Smooth muscle cell of the brain vasculature (primary cell): ENCODE measurements at places on chromosomes 7 and 10.

DNA sequence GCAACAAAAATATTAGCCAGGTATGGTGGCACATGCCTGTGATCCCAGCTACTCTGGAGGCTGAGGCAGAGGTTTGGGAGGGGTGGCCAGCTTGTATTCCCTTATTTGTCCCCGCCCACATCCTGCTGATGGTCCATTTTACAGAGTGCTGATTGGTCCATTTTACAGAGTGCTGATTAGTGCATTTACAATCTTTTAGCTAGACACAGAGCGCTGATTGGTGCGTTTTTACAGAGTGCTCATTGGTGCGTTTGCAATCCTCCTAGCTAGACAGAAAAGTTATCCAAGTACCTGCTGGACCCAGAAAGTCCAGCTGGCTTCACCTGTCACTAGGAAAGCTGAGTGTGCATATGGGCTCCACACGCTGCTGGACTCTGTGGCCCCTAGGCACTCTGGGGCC, 40.0 kb upstream of the RASGEF1A start:
- no peak for DNase-seq

DNA sequence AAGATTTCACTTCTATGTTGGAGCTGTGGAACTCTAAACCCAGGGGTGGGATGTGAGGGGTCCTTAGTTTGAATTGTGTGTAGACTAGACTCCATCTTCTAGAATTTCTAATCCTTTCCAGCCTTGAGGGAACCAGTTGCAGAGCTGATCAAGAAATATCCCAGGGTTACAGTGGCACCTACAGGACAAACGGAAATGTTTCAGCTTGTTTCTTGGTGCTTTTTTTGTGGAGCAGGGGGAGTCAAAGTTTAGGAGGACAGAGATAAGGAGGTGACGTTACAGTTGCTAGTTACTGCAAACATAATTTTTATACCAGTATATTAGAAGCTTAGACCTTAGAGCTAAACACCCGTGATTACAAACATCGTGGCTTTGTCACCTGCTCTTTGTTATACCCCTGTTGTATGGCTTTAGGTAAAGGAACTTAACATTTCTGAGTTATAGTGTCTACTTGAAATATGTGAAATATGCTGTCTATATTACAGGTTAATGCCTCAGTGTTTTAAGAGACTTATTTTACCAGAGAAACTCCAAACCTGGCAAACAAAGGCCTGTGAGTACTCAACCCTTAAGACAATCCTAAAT, 84.5 kb upstream of the DYNC1I1 start:
- peak; percentile 7 for DNase-seq

DNA sequence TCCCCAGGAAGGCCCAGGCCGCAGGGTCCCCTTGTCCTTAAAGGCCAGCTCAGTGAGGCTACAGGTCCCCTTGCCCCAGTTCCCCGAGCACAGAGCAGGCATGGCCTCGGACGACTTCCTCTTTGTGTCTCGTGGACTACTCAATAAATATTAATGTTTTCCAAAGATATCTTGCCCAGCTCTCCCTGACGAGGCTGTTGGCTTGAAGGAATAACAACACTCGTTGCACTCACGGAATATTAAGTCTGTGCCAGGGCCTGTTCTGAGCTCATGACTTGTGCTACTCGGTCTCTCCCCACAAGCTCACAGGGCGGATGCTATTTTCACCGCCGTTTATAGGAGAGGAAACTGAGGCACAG, 68.2 kb downstream of the CUX1 start:
- DNase-seq, result no peak

- DNase-seq, result peak; percentile 9
Observed at GRCh38 chr7:37052705-37053104, 328.4 kb upstream of the AOAH start.

DNA sequence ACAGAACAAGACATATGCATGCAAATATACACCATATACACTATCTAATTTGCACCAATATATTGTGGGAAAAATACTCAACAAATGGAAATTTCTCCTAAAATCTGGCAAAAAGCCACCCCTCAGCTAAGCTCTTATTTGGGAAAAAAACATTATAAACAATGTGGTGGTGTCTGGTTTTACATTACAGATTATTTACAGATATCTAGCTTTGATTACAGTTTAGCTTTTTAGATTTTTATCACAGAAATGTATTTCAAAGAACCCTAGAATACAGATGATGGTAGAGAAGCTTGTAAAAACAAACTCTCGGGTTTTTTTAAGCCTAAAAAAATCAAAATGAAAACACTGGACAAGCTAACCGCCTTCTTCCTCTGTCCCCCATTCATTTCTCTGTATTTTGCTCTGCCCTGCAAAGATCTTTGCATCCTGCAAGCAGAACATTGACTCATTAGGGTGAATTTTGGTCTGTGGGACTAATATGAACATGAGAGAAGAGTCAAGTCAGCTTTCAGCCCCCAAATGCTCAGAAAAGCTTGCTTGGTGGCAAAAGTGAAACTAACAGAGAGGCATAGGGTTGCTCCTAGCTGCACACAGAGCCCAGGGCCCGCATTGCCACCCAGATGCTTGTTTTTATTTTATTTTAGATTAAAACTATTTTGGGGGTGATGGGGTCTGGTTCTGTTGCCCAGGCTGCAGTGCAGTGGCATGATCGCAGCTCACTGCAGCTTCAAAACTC, 88.8 kb upstream of the LYZL1 start:
- no peak for DNase-seq

DNA sequence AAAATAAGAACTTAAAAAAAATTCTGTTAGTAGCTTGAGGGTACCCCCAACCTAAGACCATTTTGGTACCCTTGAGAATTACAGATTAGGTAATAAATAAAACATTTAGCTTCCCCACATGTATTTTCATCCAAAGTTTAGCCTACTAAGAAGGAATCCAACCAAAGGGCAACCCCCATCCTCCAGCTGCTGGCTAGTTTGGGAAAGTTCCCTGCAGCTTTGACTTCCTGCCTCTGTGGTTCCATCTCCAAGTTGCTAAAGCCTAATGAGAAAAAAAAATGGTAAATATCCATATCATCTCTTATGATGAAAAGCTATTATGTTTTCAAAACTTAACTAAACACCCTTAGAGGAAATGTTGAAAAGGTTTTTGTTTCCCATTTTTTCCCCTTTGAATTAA, 547.2 kb downstream of the ANKRD7 start:
- peak; percentile 36 for DNase-seq

- no peak for DNase-seq
Observed at GRCh38 chr10:15784662-15785300, 65.1 kb upstream of the ITGA8 start.

GRCh38 chr10:30701451-30702173, 72.1 kb upstream of the LYZL2 start:
- peak; percentile 49 for DNase-seq

- no peak for DNase-seq
Observed at GRCh38 chr7:108592646-108593201, 23.1 kb downstream of the DNAJB9 start.

DNA sequence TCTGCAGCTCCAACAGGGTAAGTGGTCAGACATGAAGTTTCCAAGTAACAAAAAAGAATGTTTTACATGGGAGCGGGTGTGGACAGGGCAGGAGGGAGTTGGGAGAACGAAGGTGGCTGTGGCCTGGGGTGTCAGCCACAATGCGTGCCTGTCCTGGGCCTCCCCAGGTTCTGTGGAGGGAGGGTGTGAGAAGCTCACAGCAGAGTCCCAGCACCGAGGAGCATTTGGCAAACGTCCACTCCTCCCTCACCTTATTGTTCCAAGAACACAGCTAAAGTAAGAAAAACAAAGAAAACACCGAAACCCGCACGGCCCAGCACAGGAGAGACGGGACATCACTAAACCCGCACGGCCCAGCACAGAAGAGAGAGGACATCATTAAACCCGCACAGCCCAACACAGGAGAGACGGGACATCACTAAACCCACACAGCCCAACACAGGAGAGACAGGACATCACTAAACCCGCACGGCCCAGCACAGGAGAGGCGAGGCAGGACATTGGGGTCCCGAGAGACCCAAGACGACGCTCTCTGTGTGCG, 226.4 kb downstream of the MAD1L1 start:
- no peak for DNase-seq

DNA sequence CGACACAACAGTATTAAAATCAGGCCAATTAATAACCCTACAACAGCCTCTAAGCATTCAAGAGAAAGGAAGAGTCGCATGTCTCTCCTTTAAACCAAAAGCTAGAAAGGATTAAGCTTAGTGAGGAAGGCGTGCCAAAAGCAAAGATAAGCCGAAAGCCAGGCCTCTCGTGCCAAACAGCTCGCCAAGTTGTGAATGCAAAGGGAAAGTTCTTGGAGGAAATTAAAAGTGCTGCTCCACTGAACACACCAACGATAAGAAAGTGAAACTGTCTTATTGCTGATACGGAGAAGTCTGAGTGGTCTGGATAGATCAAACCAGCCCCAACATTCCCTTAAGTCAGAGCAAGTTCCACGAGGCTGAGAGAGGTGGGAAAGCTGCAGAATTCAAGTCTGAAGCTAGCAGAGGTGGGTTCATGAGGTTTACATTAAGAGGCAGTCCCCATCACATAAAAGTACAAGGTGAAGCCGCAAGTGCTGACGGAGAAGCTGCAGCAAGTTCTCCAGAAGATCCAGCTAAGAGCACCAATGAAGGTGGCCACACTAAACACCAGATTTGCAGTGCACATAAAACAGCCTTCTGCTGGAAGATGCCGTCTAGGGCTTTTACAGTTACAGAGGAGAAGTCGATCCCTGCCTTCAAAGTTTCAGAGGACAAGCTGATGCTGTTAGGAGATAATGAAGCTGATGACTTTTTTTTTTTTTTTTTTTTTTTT, 194.8 kb downstream of the MAD1L1 start:
- no peak for DNase-seq

GRCh38 chr7:140334341-140335057, 63.8 kb downstream of the SLC37A3 start:
- DNase-seq, result no peak

- no peak for DNase-seq
Observed at GRCh38 chr7:108027239-108027638, 24.3 kb upstream of the LAMB1 start.

- no peak for DNase-seq
Observed at GRCh38 chr7:34807548-34808340, 149.7 kb downstream of the NPSR1 start.

- no peak for DNase-seq
Observed at GRCh38 chr7:98760201-98760651, 109.6 kb downstream of the TMEM130 start.

- no peak for DNase-seq
Observed at GRCh38 chr10:77428691-77429395, 208.8 kb downstream of the KCNMA1 start.

GRCh38 chr7:1260244-1260635, 27.6 kb downstream of the UNCX start:
- DNase-seq, result no peak

GRCh38 chr7:93535616-93536015, 38.9 kb downstream of the CALCR start:
- no peak for DNase-seq

- DNase-seq, result no peak
Observed at GRCh38 chr7:94336009-94336408, 58.7 kb upstream of the COL1A2 start.

DNA sequence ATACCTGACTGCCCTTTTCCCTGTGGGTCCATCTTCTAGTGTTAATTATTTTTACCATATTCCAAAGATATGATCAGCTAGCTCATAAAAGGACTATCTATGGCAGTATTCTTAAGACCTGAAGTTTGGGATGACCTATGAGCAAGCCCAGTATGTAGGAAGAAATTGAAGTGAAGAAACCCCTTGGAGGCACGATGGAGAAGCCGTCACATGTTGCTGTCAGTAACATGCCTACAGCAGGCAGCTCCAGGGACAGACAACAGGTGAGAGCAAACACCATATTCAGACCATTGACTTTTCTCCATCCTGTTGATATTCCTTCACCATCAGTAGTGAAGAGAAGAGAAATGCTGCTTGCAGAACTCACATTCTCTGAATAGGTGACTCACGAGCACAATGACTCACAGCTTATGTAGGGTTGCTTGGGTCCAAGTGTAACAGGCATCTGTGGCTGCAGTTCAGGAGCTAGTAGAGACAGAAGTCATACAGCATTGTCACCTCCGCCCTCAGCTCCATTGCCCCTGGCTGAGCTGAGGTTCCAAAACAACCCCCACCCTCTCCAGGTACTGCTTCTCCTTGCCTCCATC, 8.4 kb upstream of the LYZL2 start:
- peak; percentile 20 for DNase-seq

GRCh38 chr7:90764848-90765570, 168.9 kb downstream of the CDK14 start:
- no peak for DNase-seq

DNA sequence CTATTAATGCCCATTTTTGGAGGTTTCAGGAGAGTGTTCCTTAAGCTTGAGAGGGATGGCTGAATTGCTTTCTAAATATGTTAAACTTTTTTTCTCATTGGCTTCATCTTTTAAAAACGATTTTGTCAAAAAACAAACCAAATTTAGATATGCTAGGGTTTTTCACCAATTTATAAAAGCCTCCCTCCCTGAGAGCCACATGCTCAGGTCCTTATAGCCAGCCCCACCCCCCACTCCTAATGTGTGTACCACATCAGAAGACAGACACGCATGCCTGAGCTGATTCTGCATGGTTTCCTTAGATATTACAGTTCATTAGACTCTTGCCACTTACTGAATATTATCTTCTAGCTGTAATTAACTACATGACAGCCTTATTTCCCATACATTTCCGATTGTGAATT, 2.0 kb downstream of the CUL1 start:
- no peak for DNase-seq

GRCh38 chr7:65371468-65371867, 2.2 kb upstream of the ZNF92 start:
- no peak for DNase-seq

DNA sequence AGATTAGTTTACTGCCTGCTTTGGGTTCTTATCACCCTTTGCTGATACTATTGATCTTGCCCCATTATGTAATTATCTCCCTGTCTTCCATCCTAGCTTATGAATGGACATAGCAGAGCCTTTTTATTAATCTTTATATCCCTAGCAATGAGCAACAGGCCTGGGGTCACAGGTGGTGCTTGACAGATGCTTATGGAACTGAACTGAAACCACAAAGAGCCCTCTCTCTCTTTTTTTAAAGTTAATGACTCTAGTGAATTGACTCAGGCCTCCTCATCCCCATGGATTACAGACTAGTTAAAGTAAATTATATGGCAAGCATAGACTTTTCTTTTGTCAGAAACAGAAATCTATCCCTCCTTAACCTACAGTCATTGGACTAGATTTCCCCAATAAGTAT, 265.2 kb downstream of the PHTF2 start:
- no peak for DNase-seq

GRCh38 chr7:34452363-34452762, 205.7 kb upstream of the NPSR1 start:
- DNase-seq, result no peak

- no peak for DNase-seq
Observed at GRCh38 chr7:77441046-77441445, 24.9 kb upstream of the GSAP start.

- DNase-seq, result no peak
Observed at GRCh38 chr7:150838965-150839650, 13.2 kb upstream of the AOC1 start.
